Smooth muscle cell of the coronary artery (primary cell): ENCODE measurements at places on chromosomes 7 and 10. TPM values are rescaled to one million over a fixed set of nuclear protein-coding genes. Genes with fewer than 3 reads are reported as not detected.

Gene WDR86
- 0.08 and 1.1 TPM in 2 replicates for total RNA-seq

Gene ZRANB1
- total RNA-seq, result 13.8 and 21.6 TPM in 2 replicates

Gene KAT6B
- total RNA-seq, result 12.3 and 13.6 TPM in 2 replicates

Gene DENND2A
- total RNA-seq, result 0.75 and 21.8 TPM in 2 replicates

Gene FANK1
- total RNA-seq, result 5.2 and 13.9 TPM in 2 replicates

Gene RNF32
- total RNA-seq, result 0.23 and 0.98 TPM in 2 replicates

Gene FGFBP3
- total RNA-seq, result 0.23 TPM in 2 replicates

Gene TSPAN33
- 0.12 and 1.8 TPM in 2 replicates for total RNA-seq

Gene HMX2
- total RNA-seq, result not detected in 2 replicates

Gene CTAGE4
- total RNA-seq, result 0.23 and 0.35 TPM in 2 replicates

Gene NUDT5
- total RNA-seq, result 37.2 and 48.0 TPM in 2 replicates

Gene DYNC1I1
- 0.45 and 0.47 TPM in 2 replicates for total RNA-seq

Gene MSRB2
- 15.1 and 20.9 TPM in 2 replicates for total RNA-seq

Gene TSPAN13
- 0.23 and 30.8 TPM in 2 replicates for total RNA-seq

Gene HECW1
- total RNA-seq, result 2.2 TPM in 1 of 2 replicates, not detected in the other

Gene CFAP58
- total RNA-seq, result 0.47 and 0.75 TPM in 2 replicates

Gene CYP2E1
- total RNA-seq, result 0.53 and 0.59 TPM in 2 replicates

Gene CYP3A4
- not detected in 2 replicates for total RNA-seq

Gene EBLN1
- not detected in 2 replicates for total RNA-seq

Gene KNDC1
- total RNA-seq, result 0.23 and 1.6 TPM in 2 replicates

Gene FAM25C
- not detected in 2 replicates for total RNA-seq
